ENCODE measurements at places on chromosomes 1 and 21.

- no peak for DNase-seq
Measured at GRCh38 chr1:95257758-95258157, 23.7 kb downstream of the RWDD3 start.

DNA sequence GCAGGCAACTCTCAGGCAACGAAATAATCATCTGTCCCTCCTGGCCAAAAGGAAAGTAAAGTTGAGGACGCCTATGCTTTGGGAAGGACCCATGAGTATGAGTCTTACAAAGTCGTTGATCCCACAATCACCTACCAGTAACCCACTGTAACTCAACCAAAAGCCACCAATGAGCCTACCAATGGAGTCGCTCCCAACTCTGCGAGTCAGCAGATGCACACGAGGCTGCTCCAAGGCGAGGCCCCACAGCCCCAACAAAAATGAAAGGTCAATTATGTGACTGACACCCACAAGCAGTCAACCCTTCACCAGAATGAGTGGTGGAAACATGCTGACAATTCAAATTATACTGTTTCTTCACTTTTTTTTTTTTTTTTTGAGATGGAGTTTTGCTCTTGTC is 12.0 kb downstream of the SETD4 start:
- no peak for DNase-seq

DNA sequence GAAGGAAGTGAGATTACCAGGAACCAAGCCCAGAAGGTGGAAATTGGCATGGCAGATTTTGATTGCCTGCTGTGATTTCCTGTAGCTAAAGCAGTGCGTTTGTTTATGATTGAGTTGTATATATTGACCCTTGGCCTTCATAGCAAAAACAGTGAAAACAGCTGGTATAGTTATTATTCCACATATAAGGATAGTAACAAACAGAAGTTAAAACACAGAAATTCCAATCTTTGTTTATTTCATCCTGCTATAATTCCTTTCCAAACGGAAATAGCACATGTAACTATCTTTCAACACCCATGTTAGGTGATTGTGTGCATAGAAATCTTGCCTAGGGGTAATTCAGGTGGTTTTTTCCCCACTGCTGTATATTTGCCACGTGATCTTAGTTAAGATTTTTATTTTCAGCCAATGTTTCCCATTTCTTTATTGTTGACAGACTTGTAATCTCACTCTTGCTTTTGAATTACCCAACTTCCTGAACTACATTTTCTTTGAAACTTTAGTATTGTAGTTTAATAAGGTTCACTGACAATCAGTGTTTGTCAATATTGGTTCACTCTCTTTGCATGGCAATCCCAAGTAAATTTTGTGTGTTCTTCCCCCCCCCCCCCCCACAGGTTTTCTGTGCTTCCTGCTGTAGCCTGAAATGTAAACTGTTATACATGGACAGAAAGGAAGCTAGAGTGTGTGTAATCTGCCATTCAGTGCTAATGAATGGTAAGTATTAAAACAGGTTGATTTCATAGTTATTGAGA is 102.7 kb downstream of the CC2D1B start:
- no peak for DNase-seq

DNA sequence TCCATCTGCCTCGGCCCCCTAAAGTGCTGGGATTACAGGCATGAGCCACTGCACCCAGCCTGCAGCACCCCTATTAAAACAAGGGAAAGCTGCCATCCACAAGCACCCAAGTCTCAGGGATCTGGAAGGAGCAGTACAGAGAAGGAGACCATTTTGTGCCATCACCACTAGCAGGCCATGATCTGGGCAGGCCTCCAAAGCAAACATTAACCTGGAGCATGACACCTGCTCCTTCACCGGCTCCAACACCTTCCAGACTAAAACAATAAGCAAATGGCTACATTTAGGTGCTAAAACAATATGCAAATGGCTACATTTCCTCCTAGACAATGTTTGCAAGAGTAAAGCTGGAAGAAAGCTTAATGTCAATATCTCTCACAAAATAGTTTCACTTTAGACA is 16.7 kb downstream of the MEAF6 start:
- DNase-seq: no peak

Data from D721Med (cell line).